Bronchus fibroblast of lung (primary cell): ENCODE measurements at places on chromosomes 1 and 21. TPM values are rescaled to one million over a fixed set of nuclear protein-coding genes. Genes with fewer than 3 reads are reported as not detected.

Gene SLC16A4
- total RNA-seq, result 7.7 and 8.6 TPM in 2 replicates

Gene CHI3L2
- total RNA-seq, result 1.5 TPM in 1 of 2 replicates, not detected in the other

Gene ARHGAP29
- total RNA-seq, result 24.2 and 29.1 TPM in 2 replicates

Gene OLFML3
- 48.1 and 48.5 TPM in 2 replicates for total RNA-seq

Gene SYCP1
- not detected in 2 replicates for total RNA-seq

Gene ANKRD65
- total RNA-seq, result 0.45 and 0.50 TPM in 2 replicates

Gene MFAP2
- 26.4 and 28.5 TPM in 2 replicates for total RNA-seq

Gene C8B
- not detected in 2 replicates for total RNA-seq

Gene S100A2
- total RNA-seq, result 4.5 and 10.8 TPM in 2 replicates

Gene AADACL3
- not detected in 2 replicates for total RNA-seq

Gene SPRR5
- not detected in 2 replicates for total RNA-seq

Gene TRAF3IP3
- 0.15 TPM in 1 of 2 replicates, not detected in the other for total RNA-seq

Gene C4BPA
- not detected in 2 replicates for total RNA-seq

Gene HRNR
- not detected in 2 replicates for total RNA-seq

Gene IGSF3
- total RNA-seq, result 0.34 and 0.45 TPM in 2 replicates

Gene DEPDC1
- total RNA-seq, result 27.2 and 45.2 TPM in 2 replicates

Gene SMIM1
- 5.6 and 10.9 TPM in 2 replicates for total RNA-seq

Gene S100A3
- 11.6 and 12.1 TPM in 2 replicates for total RNA-seq

Gene KCNK1
- total RNA-seq, result 1.8 and 2.7 TPM in 2 replicates

Gene LAMTOR5
- total RNA-seq, result 163 and 177 TPM in 2 replicates
